Vagina (tissue), 2 donors: ENCODE measurements at places on chromosomes 12 and 14. TPM values are rescaled to one million over a fixed set of nuclear protein-coding genes. Genes with fewer than 3 reads are reported as not detected.

GRCh38 chr12:6791931-6792520 is 2.7 kb downstream of the CD4 start:
- no peak for DNase-seq

- DNase-seq, result no peak
Observed at GRCh38 chr12:110262442-110263388, 18.3 kb upstream of the ATP2A2 start.

- DNase-seq, result no peak
Observed at GRCh38 chr14:24179294-24179960, 7.5 kb downstream of the REC8 start.

ZBTB1 gene
- 48.9 TPM for total RNA-seq

ASIC1 gene
- total RNA-seq, result 2.9 TPM

- DNase-seq, result no peak
Observed at GRCh38 chr14:87772854-87773253, 220.1 kb downstream of the GALC start.

DNA sequence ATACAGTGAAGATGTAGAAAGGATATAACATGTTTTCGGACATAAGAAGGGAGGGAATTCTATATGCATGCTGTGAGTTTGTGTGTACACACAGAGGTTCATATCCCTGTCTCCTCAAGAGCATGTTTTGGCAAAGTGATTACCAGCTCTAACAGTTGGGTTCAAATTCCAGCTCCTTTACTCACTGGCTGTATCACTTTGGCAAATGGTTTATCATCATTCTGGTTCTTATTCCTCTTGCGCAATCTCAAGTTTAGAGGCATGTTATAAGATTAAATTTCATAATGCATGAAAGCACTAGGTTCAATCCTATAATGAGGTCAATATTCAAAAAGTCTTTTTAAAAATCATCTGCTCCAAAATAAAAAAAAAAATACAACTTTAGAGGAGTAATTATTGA is 107.7 kb upstream of the LRFN5 start:
- DNase-seq, result no peak

GZMB gene
- total RNA-seq, result 2.2 TPM

GRCh38 chr14:35331605-35332516 is 39.7 kb downstream of the PSMA6 start:
- no peak for DNase-seq

DNA sequence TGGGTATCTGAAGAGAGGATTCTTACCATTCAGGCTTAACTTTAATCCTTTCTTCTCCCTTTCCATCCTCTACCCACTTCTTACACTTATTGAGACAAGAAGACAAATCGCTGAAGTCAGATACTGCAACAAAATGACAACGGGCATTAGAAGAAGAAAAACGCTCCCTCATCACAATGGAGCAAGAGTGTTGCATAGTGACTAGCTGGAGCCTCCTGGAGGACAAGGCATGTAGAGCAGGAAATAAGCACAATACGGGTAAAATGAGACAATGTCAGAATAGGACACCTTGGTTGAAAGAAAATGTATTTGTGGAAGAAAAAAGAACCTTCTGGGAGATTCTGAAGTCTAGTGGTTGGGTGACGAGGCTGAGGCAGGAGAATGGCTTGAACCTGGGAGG is 501.0 kb downstream of the RERGL start:
- DNase-seq, result no peak

GRCh38 chr14:102180248-102180998 is 40.7 kb downstream of the WDR20 start:
- DNase-seq, result no peak

IFNG-AS1 gene
- total RNA-seq, result not detected

PIWIL1 gene
- total RNA-seq, result not detected

GRCh38 chr12:60539592-60539991 is 943.8 kb downstream of the SLC16A7 start:
- no peak for DNase-seq

DNA sequence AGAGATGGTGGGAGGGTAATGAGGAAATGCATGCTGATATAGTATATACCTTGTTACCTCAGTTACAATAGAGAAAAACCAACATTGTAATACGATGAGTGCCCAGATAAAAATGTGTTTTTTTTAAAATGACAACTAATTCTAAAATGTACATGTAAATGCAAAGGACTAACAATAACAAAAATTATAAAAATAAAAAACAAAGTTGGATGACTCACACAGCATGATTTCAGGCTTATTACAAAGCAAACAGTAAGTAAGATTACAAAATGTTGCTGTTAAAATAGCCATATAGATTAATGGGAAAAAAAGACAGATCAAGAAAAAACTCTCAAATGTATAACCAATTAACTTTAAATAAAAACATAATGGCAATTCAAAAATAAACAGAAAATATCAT is 1099.4 kb downstream of the FSCB start:
- DNase-seq, result no peak

- DNase-seq, result no peak
Observed at GRCh38 chr14:102731871-102732800, 45.1 kb upstream of the TRAF3 start.

GRCh38 chr14:52077256-52077979 is 8.6 kb upstream of the NID2 start:
- DNase-seq, result no peak

- DNase-seq, result no peak
Observed at GRCh38 chr14:45051896-45052295, 32.0 kb upstream of the PRPF39 start.
